ENCODE measurements at places on chromosomes 5 and 9. TPM values are rescaled to one million over a fixed set of nuclear protein-coding genes. Genes with fewer than 3 reads are reported as not detected.

DNA sequence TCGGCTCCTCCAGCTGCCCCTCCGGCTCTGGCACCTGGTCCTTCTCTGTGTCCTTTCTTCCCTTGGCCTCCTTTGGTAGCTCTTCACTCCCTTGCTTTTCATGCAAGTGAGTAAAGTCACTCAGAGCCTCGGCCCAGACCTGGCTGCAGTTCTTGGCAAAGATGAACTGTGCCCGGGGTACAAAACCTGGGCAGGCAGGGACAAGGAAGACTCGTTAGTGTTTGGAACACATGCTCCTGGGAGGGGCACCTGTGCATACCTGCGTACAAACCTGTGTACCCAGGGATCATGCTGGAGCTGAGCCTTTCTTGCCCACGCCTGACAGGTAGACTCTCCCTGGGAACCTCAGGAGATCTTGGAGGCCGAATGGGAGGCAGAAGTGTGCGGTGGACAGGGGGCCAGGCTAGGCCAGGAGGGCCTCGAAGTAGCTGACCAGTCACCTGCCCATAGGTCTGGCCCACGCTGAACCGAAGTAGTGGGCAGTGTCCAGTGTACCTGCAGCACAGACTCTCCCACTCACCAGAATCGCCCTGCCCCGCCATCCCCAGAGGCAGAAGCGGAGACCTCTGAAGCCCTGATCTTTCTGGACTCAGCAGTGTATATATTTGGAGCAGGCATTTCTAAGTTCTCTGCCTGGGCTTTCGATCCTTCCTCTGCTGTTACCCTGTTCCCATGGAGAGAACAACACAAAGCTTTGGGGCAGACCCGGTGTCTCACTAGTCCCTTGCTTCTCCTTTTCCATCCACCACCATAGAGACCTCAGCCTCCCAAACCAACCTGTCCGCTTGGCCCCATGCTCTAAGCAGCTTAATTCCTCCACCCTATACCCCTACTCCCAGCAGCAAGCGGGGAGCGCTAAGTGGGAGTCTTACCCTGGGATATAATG, 41.9 kb upstream of the TESK1 start:
- no peak for DNase-seq

DNA sequence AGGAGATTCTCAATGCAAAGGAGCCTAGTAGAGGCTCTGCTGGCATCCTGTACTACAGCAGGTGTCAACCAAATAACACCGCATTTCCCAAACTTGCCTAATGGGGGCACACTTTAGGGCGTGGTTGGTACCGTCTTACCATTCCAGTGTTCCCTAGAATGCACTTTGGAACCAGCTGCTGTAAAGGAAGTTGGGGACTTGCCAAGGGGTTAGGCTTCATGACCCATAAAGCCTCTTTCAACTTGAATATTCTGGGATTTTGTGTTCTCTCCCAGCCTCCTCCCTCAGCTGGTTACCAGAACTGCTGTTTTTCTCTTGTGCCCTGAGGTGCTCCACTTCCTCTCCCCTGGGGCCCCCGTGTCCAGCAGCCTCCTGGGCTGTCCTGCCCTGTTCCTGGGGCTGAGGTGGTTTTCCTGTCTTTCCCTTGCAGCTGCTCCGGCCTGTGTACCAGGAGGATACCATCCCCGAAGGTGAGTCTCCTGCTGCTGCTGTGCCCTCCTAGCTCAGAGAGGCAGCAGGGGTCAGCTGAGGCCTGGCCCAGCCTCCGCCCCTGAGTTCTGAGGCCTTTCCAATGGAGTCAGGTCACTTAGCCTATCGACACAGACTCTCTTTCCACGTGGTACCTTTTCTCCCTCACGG, 44.7 kb downstream of the RGS3 start:
- DNase-seq: no peak

- no peak for DNase-seq
Observed at GRCh38 chr5:157086751-157087359, 22.0 kb downstream of the HAVCR2 start.

DNA sequence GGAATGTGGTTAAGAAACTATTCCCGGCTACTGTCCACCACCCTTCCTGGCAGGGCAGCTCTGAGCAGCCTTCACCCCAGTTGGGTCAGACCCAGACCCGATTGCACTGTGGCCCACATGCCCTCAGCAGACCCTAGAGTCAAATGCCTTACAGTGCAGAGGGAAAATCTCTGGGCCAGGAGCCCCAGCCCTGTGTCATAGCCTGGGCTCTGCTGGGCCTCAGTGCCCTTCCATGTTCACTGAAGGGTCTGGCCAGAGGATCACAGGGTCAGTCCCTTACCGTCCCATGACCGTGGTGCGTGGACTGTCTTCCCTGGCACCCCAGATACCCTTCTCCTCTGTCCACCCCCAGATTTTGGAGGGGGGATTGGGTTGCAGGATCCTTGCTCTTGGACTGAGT, 73.5 kb upstream of the COL5A1 start:
- DNase-seq: no peak

- DNase-seq: no peak
Observed at GRCh38 chr5:179868541-179868940, 9.9 kb upstream of the MRNIP start.

DNA sequence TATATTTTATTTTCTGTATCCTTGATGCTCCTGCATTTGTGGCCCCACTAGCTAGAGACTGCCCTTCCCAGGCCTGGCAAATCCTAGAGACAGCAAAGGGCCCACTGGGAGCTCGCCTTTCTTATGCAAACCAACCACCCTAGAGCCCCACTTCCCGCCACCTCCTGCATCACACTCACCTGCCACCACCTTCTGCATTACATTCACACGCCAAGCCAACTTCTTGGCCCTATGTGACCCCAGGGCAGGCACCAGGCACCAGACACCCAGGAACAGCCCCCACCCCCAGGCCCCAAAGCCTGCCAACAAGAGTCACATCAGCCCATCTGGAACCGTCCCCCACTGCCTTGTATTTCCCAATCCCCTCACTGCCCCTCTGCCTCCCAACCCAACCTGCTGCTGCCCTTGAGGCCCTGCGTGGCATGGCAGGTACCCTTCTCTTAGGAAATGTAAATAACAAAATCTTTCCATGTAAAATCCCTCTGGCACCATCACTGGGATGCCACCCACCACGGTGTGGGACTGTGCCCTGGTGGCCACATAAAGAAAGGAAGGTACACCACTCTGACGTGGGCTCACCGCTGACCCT, 22.0 kb downstream of the ROR2 start:
- DNase-seq: no peak

- no peak for DNase-seq
Observed at GRCh38 chr9:83642793-83643192, 19.9 kb downstream of the IDNK start.

DNA sequence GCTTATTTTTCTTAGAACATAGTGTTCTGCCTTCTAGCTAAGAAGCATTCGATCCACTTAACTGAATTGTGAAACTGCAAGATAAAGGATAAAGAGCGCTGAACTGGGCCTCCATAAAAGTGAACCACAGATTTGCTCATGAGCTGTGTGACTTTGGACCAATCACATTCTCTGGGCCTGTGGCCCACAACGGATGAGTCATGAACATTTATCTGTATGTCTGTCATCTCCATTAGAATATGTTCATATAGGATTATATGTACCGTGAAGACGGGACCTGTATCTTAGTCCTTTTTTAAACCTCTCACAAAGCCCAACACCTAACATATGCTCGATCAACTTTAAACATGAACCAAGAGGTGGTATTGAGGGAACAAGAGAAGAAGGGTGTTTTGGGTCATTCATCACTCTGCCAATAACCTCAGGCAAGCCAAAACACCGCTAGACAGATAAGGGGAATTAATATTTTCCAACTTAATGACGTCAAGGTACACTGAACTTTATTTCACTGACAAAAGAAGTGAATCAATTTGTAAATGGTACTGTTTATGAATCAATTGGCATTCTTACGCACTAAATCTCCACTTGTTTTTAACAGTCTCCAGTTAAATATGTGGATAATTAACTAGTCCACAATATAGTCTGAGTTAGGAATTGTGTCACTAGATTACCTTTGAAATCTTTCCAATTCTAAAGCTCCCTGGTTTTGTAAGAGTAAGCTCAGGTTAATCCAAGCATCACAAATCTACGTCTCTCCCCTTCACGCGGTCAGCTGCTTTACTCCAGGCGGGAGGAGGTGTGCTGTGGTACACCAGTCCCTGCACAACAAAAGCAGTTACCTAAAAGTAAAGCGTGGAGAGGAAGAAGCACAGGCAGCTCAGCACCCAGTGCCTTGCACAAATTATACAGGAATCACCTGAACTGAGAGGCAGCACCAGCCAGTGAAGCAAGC, 1.6 kb downstream of the TMEM245 start:
- peak; percentile 86 for DNase-seq

DNA sequence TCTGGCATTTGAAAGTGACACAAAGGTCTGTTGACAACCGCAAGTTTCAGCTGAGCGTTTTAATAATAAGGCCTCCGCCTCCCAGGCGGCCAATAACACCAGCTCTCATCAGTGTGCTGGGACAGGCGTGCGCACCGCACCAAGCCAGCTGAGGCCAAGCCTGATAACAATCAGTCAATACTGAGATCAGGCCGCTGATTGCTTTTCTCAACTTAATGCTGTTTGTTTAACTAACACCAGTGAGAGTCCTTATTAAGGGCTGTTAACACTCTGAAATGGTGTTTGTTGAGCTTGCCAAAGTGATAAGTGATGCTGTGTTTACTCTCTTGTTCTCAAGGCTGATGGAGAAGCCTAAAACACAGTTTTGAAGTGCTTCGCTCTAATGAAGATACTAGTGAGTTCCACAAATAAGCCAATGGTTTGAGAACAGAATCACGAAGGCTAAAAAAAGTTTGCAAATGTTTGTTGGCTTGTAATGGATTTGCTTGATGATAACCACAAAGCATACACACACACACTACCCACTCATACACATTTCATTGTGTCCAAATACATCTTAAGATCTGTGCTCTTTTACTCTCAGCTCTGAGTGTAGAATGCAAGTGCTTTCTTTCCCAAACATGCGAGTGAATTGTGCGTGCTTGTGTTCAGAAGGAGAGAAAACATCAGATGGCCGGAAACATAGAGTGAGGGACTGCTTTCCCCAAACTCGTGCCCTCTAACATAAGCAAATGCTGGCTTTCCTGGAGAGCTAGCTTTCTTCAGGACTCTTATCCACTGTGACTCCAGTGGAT, 330.4 kb upstream of the KLF4 start:
- no peak for DNase-seq

DNA sequence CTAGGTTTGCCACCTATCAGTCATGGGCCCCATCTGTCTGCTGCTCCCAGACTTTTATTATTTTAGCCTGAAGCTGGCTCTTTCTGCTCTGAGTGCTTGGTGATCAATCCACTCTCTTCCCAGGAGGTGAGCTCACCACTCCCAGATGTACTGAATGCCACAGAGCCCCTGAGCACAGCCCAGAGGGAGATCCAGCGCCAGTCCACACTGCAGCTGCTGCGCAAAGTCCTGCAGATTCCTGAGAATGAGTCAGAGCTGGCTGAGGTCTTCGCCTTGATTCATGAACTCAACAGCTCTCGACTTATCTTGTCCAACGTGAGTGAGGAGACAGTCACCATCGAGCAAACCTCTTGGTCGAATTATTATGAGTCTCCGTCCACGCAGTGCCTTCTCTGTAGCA, 36.0 kb downstream of the HMGXB3 start:
- DNase-seq: peak; percentile 99

- peak; percentile 30 for DNase-seq
Observed at GRCh38 chr5:137705106-137705505, 30.8 kb downstream of the KLHL3 start.

- no peak for DNase-seq
Observed at GRCh38 chr5:32990593-32991420, 279.7 kb downstream of the NPR3 start.

Gene PCDHB12
- 0.64 TPM for total RNA-seq

Gene MYO10
- total RNA-seq: 103 TPM

Gene PCA3
- not detected for total RNA-seq

- no peak for DNase-seq
Observed at GRCh38 chr5:116037236-116037822, 5.1 kb downstream of the ARL14EPL start.

- DNase-seq: peak; percentile 39
Observed at GRCh38 chr9:4299005-4299795, 668 bp downstream of the GLIS3 start.

Gene ZFP37
- total RNA-seq: 2.1 TPM

DNA sequence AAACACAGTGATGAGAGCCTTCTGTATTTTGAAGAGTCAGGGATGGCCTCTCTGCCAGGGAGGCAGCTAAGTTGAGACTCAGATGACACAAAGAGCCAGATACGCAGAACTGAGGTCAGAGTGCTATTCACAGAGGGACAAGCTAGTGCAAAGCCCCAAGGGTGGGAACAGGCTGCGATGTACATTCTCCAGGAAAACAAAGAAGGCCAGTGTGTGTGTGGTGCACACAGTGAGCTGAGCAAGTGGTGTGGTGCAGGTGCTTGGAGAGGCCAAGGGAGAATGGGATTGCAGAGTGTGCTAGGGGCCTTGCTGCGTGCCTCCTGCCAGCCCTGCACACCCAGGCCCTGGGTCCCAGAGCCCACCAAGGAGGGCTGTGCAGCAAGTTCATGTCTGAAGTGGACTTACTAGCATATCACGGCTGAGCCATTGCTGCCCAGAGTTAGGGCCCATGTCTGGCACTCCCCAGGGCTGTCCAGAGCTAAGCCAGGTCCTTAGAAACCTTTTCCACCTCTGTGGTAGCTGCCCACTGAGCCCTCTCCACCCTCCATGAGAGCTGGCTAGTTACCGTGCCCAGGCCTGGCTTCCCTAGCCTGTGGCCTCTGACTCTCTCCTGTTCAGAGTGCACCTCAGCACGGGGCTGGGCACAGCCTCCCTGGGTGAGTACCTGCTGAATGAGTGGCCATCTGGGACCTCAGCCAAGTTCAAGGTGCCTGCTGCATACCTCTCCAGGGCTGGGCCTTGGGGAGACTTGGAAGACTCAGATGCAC, 9.3 kb downstream of the SLC25A48 start:
- no peak for DNase-seq

All from HFFc6 (cell line).